ENCODE measurements at places on chromosomes 11 and 22.

GRCh38 chr11:67613960-67614715 lies 7.4 kb downstream of the NDUFV1 start:
- no peak for DNase-seq

DNA sequence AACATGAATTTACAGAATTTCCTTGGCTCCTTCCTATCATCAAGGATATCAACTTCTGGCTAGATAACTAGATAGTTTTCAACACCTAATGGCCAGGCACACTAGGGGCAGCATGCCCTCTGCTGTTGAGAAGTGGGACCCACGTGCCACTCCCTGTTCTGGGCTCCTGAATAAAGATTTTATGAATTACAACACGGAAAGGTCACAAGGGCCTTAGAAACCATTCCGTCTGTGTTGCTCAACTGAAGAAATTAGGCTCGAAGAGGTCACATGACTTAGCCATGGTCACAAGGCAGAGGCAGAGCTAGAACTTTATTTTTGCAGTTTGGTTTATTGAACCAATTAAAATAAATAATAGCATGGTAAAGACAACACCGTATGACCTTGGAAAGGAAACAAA lies 36.0 kb downstream of the PRCP start:
- peak; percentile 36 for DNase-seq

DNA sequence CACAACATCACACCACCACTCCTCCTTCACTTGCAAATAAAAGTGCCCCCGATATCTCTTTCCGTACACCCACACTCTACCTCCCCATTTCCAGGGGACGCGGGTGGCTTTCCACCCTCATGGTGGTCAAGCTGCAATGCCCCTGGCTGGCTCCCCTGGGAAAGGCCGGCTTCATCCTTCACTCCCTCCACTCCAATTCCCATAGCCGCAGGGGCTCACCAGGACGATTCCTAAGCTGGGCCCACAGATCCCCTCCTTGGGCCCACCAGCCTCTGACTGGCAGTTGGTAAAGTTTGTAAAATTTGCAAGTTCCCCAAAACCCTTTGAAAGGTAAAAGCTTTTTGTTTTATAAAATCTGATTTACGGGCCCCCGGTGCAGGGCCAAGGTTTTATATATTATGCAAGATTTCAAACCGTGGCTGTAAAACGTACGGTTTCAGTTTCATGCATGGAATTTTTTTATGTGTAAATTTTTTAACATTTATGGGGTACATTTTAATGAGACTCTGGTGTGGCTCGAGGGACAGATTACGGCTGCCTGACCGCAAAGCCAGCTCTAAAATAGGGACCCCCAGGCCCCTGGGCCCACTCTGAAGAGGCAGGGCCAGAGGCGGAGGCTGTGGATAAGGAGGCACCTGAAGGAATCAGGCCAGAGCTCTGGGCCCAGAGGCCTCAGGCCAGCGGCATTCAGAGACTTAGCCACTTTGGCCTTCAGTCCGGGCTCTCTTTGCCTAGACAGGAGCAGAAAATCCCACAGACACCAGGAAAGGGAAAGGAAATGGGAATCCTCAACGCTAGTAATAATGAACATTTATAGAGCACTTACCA lies 106.5 kb downstream of the FEZ1 start:
- DNase-seq: no peak

DNA sequence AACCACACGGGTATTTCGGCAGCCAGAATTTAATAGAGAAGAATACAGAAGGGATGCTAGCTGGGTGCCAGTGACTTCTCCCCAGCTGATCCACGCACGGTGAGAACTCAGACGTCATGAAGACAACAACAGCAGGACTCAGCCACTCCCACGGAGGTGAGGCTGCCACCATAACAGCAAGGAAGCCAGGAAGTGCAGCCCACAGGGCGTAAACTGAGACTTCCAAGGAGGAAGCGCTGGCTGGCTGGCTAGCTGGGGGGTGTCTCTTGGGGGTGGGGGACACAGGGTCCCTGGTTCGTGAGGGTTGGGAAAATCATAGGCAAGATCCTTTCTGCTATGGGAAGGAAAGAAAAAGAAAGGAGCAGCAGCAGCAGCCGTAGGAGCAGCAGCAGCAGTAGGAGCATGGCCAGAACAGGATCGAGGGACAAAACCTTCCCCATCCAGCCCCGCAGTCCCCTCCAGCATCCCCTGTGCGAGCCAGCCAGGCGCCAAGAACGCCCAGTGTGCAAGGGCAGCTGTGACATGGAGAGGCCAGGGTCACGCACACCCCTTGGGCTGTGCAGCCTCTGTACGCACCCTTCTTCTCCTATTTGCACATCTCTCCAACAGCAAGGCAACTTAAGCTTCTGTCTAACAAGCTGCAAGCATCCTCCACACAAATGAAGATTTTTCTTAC lies 49.6 kb upstream of the SHANK2 start:
- DNase-seq: no peak

- no peak for DNase-seq
These were observed 32.0 kb upstream of the LINC01488 start for GRCh38 chr11:69449320-69450063.

DNA sequence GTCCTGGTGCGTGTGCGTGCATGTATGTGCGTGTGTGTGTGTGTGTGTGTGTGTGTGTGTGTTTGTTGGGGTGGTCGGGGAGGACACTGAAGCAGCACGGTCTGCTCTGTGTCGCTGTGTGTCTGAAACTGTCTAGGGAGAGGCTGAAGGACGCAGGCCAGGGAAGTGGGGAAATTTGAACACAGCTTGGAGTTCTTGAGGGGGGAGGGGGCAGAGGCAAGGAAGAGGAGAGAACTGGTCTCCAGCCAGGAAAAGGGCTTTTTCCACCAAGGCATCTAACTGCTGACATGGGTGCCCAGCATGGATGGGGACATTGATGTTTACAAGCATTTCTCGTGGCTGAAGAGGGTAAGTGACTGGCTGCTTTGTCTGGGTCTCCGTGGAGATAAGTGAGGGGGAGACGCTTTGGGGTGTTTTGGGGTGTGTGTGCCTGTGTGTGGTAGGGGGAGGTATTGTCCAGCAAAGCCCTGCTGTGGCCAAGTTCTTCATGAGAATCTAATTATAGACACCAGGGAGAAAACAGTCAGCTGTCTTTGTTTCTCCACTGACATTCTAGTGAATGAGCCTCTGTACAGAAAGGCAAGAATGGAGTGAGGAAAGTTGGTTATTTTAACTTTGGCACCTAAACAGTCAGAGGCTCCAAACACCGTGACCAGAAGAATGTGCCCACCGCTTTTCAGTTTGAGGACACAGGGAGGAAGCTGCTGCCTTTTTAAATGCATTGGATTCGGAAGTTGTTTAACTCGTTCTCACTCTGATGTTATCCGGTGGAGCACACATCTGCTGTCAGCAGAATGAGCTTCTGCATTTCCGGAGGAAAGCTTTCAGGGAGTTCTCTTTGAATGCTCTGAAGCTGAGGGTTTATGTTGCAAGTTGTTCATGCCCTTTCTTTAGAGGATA lies 63.7 kb downstream of the PPFIBP2 start:
- DNase-seq: no peak

DNA sequence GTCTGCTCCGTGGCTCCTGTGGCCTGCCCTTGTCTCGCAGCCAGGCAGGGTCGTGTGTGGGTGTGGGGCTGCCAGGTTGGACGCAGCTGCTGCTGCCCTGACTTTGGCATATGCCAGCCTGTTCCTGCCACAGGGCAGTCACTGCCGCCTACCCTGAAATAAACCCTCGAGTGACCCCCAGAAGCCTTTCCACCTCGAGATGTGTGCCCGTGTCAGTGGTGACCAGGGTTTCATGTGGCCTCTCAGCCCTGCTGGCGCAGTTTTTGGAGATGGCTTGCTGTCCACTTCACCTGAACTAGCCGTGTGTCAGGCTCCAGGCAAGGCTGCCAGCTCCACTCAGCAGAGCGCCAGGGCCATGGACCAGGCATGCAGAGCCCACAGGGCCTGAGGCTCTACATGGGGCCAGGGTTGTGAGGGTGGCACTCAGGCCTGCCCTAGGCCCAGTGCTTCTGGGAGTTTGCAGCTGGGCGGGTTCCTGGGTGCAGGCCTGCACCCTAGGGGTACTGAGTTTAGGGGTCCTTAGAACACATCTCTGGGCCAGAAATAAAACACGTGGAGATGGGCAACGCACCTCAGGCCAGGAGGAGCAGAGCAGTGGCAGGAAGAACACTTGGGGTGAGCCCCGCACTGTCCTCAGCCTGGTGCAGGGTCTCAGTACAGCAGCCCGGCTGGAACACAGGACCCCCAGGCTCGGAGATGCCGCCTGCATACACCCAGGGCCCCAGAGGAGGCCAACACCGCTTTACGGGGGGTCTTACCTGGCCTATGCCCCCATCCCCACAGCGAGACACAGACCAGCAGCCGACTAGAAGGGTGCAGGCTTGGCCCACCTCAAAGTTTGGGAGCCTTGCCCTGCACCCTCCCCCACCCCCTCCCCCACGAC lies 8.8 kb upstream of the PANX2 start:
- DNase-seq: no peak

DNA sequence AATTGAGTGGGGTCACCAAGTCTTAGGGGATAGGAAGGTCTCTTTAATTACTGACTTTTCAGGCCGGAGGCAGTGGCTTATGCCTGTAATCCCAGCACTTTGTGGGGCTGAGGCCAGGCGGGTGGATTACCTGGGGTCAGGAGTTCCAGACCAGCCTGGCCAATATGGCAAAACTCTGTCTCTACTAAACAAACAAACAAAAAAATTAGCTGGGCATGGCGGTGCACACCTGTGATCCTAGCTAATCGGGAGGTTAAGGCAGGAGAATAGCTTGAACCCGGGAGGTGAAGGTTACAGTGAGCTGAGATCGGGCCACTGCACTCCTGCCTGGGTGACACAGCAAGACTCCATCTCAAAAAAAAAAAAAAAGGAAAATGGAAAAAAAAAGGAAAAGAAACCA lies 1.8 kb upstream of the FANCF start:
- DNase-seq: no peak

DNA sequence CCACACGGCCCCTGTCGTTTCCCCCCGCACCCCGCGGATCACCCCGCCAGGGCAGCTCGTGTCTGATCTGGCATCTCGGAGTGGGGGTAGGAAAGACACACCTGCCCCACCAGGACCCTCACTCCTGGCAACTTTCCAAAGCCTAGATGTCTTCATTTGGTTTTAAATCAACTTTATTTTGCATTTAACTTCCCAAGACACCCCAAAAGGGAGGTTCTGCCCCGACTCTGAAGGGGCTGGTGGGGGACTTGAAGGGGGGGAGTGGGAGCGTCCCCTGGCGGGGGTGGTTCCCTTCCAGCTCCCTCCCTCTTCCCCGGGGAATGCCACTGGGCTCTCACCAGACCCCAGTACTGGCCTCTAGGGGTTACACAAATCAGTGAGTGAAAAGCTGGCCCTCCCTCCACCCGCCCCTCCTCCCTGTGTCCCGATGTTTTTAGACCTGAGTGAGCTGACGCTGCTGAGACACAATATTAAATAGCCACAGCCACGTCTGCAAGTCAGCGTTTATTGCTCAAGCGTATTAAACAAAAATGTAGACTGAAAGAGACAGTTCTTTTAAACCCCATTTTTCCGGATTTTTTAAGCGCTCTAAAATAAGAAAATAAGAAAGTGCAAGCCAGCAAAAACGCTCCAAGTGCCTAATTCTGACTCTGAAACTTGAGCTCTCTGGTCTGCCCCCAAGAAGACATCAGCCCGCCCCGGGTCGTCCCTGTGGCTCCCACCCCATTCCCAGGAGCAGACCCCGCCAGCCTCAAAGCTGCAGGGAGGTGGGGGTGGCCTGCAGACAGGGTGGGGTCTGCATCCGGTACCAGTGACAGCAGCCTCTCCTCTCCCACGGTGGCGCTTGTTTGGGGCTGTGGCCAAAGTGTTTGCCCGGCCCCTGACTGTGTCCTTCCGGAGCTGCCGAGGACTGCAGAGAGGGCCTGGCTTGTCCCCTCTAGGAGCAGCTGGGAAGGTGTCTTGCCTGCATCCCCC lies 1.1 kb upstream of the TTLL8 start:
- no peak for DNase-seq

DNA sequence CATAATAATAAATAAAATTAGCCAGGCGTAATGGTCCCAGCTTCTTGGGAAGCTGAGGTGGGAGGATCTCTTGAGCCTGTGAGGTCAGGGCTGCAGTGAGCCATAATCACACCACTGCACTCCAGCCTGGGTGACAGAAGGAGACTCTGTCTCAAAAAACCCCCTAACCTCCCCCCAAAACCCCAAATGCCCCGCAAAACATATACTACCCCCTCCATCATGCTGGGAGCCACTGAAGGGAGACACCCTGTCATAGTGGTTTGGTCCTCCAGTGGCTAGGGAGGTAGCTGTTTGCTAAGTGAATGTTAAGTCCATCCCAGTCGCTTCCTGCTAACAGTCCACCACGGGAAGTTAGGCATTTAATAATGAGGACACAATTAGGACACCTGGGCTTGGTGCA lies 125.0 kb downstream of the ABTB2 start:
- DNase-seq: no peak

- DNase-seq: no peak
These were observed 12.3 kb upstream of the LINC01488 start for GRCh38 chr11:69468911-69469885.

GRCh38 chr11:11409901-11410300 lies 56.9 kb upstream of the CSNK2A3 start:
- DNase-seq: no peak

DNA sequence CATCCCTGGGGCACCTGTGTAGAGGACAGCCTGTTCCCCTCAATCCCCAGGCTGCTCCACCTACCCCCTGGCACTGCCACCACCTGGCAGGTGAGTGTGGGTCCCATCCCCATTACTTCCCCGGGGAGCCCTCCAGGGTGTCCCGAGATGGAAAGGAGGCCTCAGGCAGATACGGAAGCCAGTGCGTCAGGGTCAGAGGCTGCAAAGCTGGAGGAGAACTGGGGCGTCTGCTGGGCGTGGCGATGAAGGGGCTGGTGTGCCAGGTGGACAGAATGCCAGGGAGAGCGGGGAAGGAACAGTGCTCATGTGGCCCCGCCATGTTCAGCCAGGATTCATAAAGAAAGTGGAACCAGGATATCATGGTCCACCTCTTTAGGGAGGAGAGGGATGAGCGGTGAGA lies 7.8 kb downstream of the YPEL1 start:
- DNase-seq: no peak

- DNase-seq: no peak
These were observed 33.3 kb downstream of the ST14 start for GRCh38 chr11:130192845-130193267.

DNA sequence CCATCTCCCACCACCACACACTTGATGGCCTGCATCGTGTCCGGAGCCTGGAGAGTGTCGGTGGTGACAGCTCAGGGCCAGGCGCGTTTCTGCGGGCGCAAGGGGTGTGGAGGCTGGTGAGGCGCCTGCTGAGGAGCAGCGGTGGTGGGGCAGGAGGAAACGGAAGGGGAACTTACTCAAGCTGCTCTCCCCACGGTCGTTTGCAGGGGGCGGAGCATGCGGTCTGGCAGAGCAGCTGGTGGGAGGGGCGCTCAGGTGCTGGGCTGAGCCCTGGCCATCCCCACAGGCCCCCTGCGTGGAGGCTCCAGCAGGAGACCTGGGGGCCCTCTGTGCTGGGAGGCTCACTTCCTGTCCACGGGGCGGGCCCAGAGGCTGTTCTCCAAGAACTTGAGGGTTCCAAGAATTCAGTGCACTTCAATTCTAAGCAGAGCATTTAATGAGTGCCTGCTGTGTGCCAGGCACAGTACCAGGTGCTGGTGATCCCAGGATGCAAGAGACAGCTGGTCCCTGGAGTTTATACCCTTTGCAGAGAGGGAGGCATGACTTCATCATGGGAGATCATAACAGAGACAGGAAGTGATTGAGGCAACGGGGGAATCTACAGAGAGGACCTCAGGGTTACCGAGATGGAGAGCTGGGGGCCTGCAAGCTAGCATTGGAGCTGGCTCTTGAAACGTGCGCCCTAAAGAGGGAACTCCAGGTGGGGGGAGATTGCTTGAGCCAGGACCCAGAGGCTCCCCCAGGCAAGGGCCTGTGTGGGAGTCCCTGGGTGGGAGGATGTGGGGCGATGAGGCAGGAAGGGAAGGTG lies at the start of gene RAC2:
Gene RAC2 (minus strand): TSS at position 156 of the 808 bp plus-strand sequence. CDS start 121 bp downstream, at position 35.
- DNase-seq: no peak
